ENCODE measurements at places on chromosomes 3 and 15. TPM values are rescaled to one million over a fixed set of nuclear protein-coding genes. Genes with fewer than 3 reads are reported as not detected.

Gene SNTN
- not detected for total RNA-seq

Gene SCN11A
- not detected for total RNA-seq

Gene PCLAF
- total RNA-seq: 20.8 TPM

Gene NOX5
- total RNA-seq: not detected

Gene MST1R
- 0.57 TPM for total RNA-seq

Gene MELTF
- 0.79 TPM for total RNA-seq

Gene RLBP1
- total RNA-seq: not detected

Gene COL7A1
- 0.40 TPM for total RNA-seq

DNA sequence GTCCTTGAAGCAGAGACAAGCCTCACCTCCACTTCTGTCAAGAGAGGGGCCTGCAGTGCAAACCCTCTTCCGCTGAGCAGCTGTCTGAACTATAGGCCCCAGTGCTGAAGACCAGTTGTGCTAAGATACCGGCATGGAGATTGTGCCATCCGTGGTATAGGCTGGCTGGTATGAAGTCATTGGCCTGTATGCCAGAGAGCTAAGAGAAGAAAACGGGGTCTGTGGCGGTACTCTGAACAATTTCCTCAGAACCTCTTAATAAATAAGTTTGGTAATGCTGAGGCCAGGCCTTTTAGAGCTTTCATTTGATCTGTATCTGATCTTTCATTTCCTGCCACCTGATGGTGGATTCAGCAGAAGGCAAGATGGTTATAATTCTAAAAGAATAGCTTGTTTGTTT, 123.0 kb downstream of the LRIG1 start:
- no peak for DNase-seq

DNA sequence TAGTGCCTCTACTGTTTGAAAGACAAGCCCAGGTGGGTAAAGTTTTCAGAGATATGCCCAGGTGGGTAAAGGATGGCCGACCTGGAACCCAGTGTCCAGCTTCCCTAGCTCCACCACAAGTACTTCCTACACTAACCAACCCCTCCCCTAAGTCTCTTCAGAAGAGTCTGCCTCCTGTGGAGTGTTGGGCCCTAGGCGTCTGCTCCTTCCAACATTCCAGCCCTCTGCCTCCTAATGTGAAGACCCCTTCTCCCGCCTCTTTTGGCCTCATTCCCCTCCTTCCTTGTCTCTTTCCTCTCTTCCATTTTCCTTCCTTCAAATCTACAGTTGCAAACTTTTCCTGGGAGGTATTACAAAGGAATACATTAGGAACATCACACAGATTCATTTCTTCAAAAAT, 38.6 kb downstream of the CNTN3 start:
- DNase-seq: no peak

DNA sequence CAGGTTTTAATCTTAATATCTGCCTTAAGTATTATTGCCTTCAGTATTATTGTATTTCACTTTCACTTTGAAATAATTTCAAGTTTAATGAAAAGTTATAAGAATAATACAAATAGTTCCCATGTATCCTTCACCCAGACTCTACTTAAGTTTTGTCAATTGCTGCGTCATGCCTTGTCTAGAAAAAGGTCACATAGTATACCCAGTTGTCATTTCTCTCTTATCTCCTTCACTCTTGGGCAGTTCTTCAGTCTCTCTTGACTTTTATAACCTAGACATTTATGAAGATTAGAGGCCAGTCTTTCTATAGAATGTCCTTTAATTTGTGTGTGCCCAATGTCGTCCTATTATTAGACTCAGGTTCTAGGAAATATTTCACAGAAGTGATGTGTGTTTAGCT, 367.7 kb downstream of the LSAMP start:
- DNase-seq: no peak

DNA sequence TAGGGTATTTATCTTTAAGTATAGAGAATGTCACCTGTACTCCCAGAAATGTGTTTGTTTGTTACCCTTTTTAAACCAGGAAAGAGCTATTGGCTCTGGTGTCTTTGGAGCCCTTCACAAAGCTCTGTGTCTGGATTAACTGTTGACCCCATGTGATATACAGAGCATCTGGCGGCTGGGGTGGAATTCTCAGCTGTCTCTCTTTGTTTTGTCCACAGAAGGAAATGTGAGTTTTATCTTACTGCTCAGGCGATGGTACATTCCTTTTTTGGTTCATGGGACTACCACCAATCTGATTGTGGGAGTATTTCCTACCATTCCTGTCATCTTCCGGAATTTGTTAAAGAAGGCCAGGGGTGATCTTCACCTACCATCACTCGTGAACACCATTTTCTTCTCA, 120.3 kb downstream of the AKAP13 start:
- DNase-seq: no peak

DNA sequence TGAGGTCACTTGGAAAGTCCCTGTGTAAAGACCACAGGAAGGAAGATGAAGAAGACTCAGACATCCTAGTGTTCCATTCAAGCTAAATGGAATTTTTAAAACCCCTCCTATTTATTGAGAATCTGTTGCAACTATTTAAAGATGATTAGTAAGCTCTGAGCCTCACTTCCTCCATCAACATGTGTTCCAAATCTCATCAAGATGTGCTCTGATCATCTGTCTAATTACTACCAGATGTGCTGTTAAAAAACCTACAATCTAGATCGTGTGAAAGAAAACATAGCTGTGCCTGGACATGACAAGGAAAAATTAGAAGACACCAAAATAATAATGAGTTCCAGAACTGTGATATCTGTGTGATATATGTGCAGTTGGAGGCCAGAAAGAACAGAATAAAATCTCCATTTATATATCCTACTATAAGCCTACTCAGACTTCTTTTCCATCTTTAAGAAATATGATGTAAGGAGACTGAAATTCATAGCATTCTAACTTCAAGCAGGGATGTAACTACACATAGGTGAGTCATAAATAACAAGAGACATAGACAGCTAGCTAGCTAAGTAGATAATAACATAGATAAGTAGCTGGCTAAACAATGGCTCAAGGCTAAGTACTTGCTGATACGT, 7.8 kb downstream of the XPC start:
- DNase-seq: no peak

DNA sequence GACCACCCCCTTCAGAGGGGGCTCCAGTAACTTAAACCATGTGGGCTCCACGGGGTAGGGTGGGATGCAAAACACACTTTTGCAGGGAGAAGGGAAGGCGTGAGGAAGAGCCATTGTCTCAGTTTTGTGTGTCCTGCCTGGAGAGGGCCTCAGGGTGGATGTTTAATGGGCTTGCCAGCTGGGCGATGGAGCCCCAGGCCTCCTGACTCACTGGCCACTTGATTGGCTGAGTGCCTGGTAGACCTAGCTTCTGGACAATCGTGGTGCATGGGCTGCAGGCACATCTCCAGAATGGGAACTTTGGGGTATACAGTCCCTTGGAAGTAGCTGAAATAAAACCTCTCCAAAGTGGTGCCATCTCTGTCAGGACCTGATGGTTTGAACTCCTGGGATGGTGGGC, 118.3 kb upstream of the MRPS22 start:
- DNase-seq: no peak

DNA sequence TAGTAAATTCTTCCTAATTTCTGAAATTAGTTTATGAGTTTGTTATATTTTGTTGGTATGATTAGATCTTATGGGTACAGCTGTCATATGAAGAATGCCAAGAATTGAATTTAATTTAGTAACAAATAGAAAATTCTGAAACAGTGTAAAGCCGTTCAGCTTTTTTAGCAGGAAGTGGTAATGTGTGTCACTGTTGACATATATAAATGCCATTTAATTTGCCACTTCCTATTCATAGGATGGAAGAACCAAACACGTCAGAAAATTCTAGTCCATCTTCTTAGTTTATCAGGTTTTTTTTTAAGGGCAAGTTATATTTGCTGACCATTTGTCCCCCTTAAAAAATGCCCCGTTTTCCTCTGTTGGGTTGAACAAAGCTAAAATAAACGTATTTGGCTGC, 43.0 kb downstream of the RAB8B start:
- DNase-seq: no peak

DNA sequence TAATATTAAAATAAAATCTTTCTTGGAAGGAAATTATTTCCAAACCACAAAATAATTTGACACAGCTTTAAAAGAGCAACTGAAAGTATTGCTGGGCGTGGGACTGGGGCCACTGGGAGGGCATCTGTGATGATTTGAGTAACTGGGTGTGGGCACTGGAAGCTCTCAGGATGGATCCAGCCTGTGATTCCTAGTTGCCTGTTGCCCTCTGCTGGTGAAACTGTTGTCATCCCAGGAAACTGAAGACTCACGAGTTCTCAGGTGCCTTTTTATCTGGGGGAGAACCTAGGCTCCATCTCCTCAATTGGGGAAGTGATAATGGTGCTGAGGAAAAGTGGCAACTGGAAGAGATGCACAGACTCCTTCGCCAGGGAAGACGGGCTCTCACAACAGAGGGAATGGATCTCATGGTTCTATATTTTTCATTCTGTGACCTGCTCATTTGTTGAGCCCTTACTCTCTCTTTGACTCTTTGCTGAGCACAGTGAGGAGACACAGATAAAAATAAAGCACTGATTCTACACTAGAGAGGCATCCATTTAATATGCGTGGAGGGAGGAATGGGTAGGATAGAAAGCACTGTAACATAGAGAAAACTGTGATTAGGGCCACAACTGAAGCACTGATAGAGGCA, 61.6 kb downstream of the TPRG1 start:
- DNase-seq: no peak

DNA sequence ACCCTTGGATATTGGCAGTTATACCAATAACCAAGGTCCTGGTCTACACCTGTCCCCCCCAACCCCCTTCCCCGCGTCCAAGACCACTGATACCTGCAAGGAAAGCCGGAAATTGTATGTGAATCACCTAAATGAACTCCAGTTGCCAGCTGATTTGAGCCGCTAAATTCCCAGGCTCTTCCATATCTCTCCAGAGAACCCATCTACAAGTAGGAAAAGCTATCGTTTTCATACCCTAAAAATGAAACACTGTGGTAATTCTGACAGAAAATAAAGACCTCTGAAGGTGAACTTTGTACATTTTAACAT, 114.2 kb upstream of the ICE2 start:
- DNase-seq: no peak

- DNase-seq: no peak
Measured at GRCh38 chr15:44694416-44694815, 16.7 kb downstream of the PATL2 start.

DNA sequence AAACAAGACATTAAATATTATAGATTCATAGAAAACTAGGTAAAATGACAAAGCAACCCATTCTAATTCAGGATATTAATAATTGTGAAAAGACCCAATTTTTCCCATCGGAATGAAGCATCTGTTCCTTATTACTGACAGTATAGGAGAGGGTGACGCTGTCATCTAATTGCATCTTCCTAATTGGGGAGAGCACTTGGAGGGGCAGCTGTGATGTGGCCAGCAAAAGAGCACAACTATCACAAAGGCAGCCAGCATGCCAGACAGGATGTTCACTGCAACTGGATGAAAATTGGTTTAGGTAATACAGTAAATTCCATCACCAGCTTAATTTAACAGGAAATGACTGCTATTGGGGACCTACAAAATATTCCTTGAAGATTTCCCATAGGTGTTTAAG, 21.9 kb upstream of the MINAR1 start:
- DNase-seq: no peak

DNA sequence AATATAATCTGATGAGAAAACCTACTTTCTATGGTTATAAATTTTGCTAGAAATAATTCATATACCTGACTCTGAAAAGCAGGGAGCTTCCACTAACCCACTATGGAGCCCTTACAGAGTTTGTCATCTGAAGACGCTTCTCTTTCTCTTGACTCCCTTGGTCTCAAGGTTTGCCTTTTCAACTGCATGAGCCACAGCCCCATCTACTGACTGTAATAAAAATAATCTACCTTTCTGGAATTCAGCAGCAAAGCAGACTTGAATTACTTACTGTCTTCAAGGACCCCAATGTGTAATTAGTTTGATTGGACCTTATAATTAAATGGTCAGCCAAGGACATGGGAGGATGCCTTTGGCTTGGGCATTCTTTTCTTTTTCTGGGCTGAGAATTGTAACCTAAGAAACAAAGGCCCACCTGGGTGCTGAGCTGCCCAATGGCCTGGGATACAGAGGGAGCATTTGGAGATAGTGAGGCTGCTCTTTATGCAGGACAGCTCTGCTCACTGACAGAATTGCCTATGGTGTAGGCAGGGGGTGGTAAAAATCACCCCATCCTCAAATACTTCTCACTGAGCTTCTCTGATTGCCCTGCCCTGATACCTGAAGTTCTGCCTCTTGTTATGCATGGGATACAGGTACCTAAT, 178.6 kb upstream of the TRIM42 start:
- no peak for DNase-seq

DNA sequence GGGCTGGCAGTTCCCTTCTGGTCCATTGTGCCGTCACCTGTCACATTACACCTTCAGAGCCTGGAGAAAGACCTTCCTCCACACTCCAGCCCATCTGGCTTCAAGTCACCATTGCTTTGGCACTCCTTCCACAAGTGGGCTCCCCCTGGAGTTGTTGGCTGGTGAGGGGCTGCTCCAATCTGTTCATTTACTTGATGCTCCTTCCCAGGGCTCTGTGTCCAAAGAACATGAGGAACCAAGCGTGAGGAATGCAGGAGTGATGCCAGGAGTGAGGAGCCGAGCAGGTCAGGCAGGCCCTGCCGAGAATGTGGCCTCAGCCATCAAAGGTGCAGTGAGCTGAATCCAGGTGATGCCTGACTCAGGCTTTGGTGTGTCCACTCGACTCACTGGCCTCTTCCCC, 57.2 kb downstream of the OXNAD1 start:
- DNase-seq: no peak

DNA sequence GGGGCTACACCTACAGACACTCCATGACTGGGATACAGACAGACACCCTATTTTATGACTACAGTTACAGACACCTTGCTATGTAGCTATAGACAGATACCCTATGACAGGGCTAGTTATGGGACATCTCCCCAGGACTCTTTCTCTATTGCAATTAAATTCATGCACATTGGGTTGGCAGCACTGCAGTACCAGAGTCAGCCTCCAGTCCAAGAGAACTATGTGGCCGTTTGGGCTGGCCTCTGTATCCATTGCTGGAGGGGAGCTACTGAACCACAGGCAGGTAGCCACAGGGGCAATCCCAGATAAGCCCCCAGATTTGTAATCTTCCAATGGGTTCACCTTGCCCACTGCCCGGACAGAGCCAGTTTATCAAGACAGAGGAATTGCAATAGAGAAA, 108.4 kb upstream of the SPATA16 start:
- DNase-seq: no peak
